Stomach (tissue), 19 donors: ENCODE measurements at places on chromosomes 2 and 18. TPM values are rescaled to one million over a fixed set of nuclear protein-coding genes. Genes with fewer than 3 reads are reported as not detected.
A peak's percentile ranks its signal among the peaks of the same experiment; 100 is the strongest.

GRCh38 chr2:106180602-106181001 is 13.5 kb downstream of the UXS1 start:
- no peak for DNase-seq

DNA sequence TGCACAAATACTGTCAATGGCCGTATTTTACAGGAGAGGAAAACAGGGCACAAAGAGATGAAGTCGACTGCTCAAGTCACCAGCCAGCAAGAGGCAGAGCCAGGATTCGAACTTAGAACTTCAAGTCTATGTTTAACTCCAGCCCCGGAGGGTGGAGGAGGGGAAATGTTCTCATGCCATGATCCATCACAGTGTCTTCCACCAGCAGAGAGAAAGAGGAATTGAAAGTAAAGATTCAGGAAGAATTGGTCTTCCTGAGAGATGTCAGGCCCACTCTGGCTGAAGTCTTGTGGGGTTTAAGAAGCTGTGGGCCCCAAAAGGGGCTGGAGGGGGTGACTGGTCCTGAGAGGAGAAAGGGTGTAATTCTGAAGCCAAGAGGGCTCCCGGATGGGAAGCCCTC is 260.0 kb downstream of the TNS1 start:
- DNase-seq: no peak

The DHX57 gene
- total RNA-seq: 15.6 TPM

The TSPYL6 gene
- total RNA-seq: not detected

- peak; percentile 82 for DNase-seq
Measured at GRCh38 chr2:236343400-236344161, 79.4 kb upstream of the ASB18 start.
